ENCODE measurements at places on chromosomes 6 and 20.
A peak's percentile ranks its signal among the peaks of the same experiment; 100 is the strongest.

DNA sequence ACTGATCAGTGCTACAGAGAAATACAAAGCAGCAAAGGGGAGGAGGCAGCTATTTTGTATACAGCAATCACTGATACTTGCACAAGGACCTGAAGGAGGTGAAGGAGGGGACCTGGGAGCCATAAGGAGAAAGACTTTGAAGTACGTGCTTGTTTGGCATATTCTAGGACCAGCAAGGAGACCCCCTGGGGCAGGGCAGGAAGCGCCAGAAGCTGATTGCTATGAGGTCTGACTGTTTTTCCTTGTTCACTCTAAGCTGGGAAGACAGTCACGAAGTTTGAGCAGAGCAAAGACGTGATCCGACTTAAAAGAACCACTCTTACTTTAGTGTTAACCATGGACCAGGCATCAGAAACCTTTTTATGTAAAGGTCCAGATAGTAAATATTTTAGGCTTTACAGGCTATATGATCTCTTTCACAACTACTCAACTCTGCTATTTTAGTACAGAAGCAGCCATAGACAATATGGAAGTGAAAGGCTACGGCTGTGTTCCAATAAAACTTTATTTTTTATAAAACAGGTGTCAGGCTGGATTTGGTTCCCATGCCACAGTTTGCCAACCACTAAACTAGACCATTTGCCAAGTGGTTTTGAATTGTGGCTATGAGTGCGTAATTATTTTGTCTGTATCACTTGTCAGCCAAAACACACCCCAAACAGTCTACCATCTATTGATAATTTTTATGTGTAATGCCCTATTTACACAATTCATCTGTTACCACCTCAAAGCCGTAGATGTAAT, 217.9 kb downstream of the PRL start:
- no peak for DNase-seq

- DNase-seq = no peak
Observed at GRCh38 chr20:4956200-4956810, 45.0 kb downstream of the SLC23A2 start.

DNA sequence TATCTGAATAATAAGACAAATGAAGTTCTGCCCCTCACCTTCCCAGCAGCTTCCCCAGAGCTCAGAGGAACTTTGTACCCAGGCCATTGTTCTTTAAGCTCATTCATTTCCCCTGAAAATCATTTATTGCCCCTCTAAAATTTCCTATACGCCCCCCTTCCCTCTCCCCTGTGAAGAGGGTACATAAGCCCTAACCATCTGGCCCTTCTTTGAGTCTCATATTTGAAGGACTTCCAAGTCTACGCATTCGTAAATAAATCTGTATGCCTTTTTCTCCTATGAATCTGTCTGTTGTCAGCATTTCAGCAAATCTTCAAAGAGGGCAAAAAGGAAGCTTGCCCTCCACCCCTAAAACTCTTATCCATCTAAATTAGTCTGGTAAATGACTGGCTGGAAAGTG, 73.1 kb upstream of the DST start:
- no peak for DNase-seq

DNA sequence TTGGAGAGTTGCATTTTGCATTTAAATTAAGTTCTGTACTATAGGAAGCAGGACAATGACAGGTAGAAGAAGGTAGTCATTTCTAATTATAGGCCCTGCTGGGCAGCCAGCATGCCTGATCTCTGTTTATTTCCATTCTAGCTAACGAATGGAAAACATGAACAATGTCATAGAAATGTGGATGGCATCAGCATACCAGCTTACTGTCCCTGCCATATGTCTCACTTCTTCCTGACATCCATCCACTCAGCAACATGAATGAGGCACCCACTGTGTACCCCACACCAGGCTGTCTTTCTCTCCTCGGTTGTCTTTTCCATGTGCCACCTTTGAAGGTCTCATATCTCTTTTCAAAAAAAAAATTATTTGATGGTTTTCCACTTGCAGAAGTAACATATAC, 11.1 kb downstream of the ADTRP start:
- DNase-seq = no peak

DNA sequence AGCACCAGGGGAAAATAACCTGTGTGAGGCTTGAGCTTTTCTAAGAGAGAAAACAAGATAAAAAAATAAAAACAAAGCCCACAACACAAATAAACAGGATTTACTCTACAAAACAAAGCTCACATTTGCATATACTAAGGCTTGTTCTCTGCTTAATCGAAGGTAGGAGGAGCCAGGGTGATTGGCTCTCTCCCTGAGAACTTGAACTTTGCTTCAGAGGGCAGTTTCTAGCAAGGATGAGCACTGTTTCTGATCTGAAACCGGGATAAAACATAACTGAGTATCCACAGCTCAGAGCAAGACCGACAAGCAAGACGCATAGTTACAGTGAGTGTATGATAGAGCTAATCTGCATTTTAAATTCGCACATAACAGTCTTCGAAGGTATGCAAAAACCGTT, 200.6 kb downstream of the PRKN start:
- no peak for DNase-seq

GRCh38 chr6:99611148-99611547, 4.5 kb downstream of the PRDM13 start:
- no peak for DNase-seq

DNA sequence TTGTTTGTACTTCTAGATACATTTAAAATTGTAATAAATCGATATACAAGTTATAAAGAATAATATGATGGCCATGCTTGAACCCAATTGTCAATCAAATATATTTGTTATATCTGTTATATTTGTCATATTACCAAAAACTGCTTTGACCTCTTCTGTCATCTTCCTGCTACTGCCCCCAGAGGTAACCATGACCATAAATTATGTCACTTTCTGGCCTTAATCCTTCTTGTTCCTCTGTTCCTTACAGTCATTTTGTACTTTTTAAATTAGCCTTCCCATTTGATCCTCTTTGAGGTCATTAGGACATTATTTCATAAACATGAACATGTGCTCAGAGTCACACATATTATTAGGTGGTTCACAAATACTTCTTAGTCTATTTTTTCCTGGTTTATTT, 124.7 kb downstream of the HFE start:
- no peak for DNase-seq

DNA sequence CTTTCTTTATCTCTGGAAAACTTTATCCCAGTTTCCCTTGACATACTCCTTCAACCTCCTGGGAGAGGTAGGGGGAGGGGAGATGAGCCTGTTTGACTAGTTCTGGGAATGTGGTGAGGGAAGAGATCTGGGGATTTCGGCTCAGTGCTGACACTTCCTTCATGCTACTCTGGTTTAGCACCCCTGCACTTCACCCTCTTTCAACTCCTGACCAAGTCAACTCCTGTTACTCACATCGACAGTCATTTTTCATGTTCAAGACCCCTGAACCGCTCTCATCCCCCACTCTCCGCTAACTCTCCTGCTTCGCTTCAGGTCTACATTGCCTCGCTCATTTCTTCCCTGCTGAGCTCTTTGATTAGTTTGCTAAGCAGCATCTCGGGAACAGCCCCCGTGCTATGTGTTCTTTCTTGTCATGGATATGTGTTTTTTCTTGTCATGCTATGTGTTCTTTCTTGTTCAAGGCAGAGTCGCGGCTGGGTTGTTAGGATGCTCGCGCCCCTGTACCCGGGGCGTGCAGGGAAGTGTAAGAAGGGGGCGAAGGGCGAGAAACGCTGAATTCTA, 16.6 kb upstream of the TRIM27 start:
- DNase-seq = peak; percentile 75

GRCh38 chr6:132725947-132726607, 12.2 kb upstream of the VNN1 start:
- DNase-seq = no peak

- DNase-seq = no peak
Observed at GRCh38 chr20:24615353-24615752, 145.9 kb downstream of the SYNDIG1 start.

- no peak for DNase-seq
Observed at GRCh38 chr20:52809003-52809402, 163.2 kb upstream of the TSHZ2 start.

GRCh38 chr6:42520786-42521607, 42.8 kb upstream of the UBR2 start:
- DNase-seq = no peak

- DNase-seq = no peak
Observed at GRCh38 chr6:2507016-2507415, 243.7 kb downstream of the MYLK4 start.

GRCh38 chr20:21356386-21356785, 40.9 kb downstream of the NKX2-4 start:
- DNase-seq = no peak

DNA sequence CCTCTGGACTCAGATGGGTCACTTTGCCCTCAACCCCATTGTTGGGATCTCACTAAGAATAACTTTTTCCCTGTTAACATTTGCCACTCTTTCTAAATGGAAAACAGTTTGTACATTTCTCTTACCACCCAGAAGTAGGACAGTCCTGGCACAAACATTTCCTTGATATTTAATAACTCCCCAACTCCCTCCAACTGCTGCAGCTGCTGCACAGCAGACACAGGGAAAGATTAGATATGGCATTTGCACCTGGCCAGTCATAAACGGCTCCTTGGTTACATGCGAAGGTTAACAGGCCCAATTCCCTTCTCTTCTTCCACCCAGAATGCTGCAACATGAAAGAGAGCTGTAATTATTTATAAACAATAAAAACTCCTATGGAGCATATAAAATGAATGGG, 55.9 kb upstream of the SOX4 start:
- DNase-seq = no peak

DNA sequence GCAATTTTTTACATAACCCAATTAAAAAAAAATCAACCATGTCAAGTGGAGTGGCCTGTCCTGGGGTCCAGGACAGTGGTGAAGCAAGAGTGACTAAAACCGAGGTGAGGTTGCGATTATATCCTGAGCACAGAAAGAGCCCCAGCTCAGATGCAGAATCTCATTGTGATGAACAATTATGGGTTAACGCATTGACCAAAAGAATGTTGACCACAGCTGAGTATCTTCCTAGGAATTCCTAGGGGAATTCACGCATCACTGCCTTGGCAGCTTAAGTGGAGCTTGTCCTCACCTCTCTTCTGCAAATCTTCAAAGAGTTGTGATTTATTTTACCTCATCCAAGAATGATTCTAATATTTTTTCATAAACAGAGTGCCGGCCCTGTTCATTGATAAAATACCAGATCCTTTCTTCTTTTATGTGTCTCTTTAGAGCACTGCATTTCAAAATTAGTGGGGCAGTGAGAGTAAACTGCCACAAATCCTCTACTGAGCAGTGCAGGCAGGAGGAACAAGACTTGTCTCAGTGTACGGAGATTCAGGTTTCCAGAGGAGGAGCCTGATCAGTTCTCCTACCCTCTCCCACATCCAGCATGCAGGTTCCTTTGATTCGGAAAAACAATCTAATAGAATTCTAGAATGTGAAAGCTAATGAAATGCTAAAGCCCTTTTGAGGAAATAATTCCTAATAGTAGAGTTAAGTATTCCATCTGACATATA, 60.1 kb upstream of the ZNF184 start:
- DNase-seq = peak; percentile 29

GRCh38 chr6:166932616-166933015, 23.7 kb downstream of the RNASET2 start:
- no peak for DNase-seq

DNA sequence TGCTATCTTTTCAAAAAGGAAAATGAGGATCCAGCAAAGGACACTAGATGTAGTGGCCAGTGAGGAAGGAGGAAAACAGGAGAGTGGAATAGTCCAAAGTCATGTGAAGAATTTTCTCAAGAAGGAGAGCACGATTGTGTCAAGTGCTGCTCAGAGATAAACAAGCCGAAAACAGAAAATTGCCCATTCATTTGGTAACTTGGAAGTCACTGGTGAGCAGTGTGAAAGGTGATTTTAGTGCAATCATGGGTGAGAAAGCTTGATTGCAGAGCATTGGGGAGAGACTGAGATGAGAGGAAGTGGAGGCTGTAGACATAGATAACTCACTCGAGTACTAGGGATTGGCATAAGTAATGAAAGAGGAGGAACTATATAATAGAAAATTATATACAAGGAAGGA, 26.0 kb upstream of the PRDM1 start:
- no peak for DNase-seq

GRCh38 chr6:167683028-167683862, 143.5 kb upstream of the AFDN start:
- DNase-seq = no peak

DNA sequence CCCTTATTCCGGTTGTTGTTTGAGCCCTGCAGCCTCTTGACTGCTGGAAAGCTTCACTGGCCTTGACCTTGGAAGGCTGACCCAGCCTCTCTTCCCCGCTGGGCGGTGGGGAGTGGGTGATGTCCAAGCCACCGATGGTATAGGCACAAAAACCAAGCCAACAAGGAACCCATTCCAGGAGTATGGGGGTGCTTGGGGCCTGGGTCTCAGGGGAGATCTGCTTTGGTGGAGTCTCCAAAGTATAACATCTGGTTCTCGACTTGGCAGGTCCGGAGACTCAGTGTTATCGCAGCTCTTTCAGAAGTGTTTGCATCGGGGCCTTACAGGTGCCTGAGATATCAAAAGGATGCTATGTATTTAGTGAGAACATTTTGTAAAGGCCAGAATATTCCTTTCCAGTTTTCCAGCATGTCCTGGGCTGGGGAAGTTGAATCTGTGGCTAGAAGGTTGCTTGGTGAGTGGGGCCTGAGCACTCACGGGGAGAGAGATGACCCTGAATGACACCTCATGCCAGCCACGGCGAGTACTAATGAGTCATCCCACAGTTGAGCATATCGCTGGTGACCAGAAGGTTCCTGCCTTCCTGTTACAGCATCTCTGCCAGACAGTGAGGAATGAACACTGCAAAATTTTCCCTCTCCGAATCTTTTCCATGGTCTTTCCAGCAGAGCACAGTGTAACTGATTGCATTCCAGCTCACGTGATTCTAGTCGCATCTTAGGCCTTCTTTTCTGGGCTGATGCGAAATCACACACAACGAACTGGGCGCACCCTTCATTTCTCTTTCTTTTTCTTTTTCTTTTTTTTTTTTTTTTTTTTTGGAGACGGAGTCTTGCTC, 133.9 kb downstream of the ZDHHC14 start:
- DNase-seq = no peak

GRCh38 chr6:37548067-37548674, 48.5 kb upstream of the CCDC167 start:
- no peak for DNase-seq

Data from HAP-1 (cell line).